ENCODE measurements at places on chromosomes 12 and 14.

- DNase-seq: no peak
Measured at GRCh38 chr12:61676520-61676919, 583.7 kb upstream of the USP15 start.

DNA sequence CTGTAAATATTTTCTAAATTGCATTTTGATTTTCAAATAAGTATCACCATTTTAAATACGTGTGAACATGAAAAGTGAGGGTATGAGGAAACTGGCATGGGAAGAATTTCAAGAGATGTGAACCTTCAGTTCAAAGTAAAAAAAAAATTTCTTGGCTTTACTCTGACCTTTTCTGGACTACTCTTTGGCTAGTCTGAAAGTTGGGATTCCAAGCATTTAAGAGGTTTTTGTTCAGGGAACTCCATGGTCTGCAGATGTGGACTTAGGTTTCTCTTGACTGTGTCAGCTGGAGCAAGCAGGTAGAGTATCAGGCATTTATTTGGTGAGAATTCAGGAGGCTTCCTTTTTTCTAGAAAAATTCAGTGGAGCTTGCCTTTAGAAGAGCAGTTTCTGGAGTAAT is 311.6 kb downstream of the LRIG3 start:
- DNase-seq: no peak

- DNase-seq: no peak
Measured at GRCh38 chr12:129052373-129052772, 199.1 kb downstream of the GLT1D1 start.

GRCh38 chr12:40693207-40693821 is 1.1 kb downstream of the CNTN1 start:
- no peak for DNase-seq

DNA sequence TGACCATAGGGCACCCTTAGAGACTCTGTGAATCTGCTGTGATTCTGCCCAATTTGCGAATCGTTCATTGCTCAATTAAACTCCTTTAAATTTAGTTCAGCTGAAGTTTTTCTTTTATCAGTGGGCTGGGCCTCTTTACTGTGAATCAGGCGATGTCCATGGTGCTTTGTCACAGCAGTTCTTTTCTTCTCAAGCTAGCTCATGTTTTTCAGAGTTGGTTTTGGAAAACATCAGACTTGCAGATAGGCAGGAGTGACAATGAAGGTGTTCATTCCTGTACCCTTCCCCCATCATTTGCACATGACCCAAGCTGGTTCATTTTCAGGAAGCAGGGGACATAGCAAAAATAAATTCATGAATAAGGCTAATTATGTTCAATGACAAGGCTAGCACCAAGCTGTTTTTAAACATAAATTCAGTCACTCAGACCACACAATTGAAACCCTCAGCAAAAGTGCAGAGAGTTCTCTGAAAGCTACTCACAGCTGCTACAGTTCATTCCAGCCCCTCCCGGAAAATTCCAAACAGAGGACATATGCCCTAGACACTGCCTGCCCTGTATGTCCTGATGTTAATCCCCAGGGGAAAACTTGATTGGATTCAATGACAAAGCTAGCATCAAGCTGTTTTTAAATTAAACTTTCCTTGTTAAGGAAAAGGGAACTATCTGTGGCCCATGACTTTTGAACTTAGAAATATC is 383.3 kb downstream of the C12orf75 start:
- DNase-seq: no peak

DNA sequence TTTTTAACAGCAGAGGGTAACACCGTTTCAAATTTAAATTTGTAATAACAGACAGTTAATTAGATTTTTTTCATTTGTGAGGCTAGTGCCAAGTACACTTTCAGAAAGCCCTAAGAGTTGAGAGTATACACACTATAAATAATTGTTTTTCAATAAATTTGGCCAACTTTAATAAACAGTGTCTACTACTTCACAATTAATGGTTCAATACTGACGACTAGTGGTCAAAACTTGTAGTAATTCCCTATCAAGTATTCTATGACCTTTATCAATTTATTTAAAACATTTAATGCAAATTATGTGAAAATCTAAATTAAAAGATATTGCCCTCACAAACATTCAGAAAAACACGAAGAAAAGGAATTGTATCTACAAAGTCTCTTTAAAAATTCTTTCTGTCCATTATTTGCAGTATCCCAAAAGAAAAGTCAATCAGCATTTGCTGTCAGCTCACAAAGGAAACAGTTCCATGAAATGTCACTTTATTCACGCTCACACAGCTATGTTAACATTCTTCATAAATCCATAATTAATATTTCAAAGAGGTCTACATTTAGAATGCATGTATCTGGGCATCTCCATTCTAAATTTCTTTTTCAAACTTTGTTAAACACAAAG is 91.2 kb downstream of the CEP128 start:
- no peak for DNase-seq

Data from stimulated activated CD4-positive, alpha-beta T cell treated with anti-CD3 and anti-CD28 coated beads, Interleukin-1b, Interleukin-23, amount 100 ng/mL, for 1 hour (primary cell).